H9 (cell line): ENCODE measurements at places on chromosomes 7 and 10. TPM values are rescaled to one million over a fixed set of nuclear protein-coding genes. Genes with fewer than 3 reads are reported as not detected.

The HYAL4 gene
- total RNA-seq = not detected in 2 replicates

The ADAMTS14 gene
- 1.6 and 1.9 TPM in 2 replicates for total RNA-seq

The ARL3 gene
- total RNA-seq = 16.5 and 16.9 TPM in 2 replicates

The FBXL13 gene
- total RNA-seq = 3.8 and 4.4 TPM in 2 replicates

The MNX1 gene
- 0.20 TPM in 1 of 2 replicates, not detected in the other for total RNA-seq

The SAP25 gene
- total RNA-seq = 4.2 and 5.1 TPM in 2 replicates

The CCL24 gene
- not detected in 2 replicates for total RNA-seq

GRCh38 chr10:121369616-121370015, 228.6 kb downstream of the FGFR2 start:
- no peak for DNase-seq
- no peak overlapping the region for H3K4me3 ChIP-seq
- H3K4me1 ChIP-seq = 0 out of 2 replicates have a peak, but pooled peaks cover 3% of the 10 kb centered on the region
- H3K36me3 ChIP-seq = no peaks in the 10 kb centered on the region
- no peak overlapping the region for H3K27ac ChIP-seq

GRCh38 chr7:105010504-105011130, 3.4 kb upstream of the KMT2E start:
- DNase-seq = no peak
- H3K36me3 ChIP-seq = peaks cover 35% of the 10 kb centered on the region
- no peaks in the 10 kb centered on the region; the same call in 1 of the 2 replicates for H3K4me1 ChIP-seq
- H3K27me3 ChIP-seq = no peaks in the 10 kb centered on the region

GRCh38 chr10:63142136-63142535, 9.0 kb downstream of the NRBF2 start:
- peaks cover 3% of the 10 kb centered on the region; the same call in 2 of the 3 replicates for H3K36me3 ChIP-seq
- H3K27me3 ChIP-seq = no peaks in the 10 kb centered on the region
- no peak overlapping the region for H3K27ac ChIP-seq

DNA sequence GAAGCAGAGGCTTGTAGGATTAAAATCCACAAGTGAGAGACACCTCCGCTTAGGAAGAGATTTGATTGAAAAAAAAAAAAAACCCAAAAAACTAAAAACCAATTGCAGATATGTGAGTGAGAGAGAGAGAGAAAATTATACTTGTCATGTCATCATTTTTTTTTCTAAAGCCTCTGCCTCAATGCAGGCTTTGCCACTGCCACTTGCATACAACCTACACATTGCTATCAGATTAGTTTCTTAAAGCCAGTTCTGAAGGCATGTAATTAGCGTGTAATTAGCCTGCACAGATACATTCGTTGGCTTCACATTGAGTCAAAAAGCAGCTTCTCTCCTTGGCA, 86.1 kb upstream of the MTPN start:
- DNase-seq = no peak
- H3K4me1 ChIP-seq = no peaks in the 10 kb centered on the region; the same call in 1 of the 2 replicates

DNA sequence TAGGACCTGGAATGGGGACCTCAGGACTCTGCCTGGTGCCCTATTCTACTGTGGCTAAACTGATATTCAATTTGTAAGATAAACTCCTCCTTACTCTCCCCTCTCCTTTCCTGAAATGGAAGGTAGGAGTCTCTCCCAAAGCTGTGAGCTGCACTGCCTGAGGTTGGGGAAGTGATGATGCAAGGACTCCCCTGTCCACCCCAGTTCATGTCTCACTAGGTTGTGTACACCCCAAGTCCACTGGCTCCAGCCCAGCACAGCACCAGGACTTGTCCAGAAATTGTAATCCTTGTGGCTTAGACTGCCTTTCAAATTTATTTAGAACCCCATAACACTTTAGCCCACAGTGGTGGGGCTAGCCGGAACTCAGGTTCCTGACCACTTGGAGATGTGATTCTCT, 247.2 kb upstream of the CTBP2 start:
- H3K36me3 ChIP-seq = 0 out of 2 replicates have a peak, but pooled peaks cover 2% of the 10 kb centered on the region
- no peaks in the 10 kb centered on the region for H3K27me3 ChIP-seq
- no peak overlapping the region for H3K4me3 ChIP-seq

DNA sequence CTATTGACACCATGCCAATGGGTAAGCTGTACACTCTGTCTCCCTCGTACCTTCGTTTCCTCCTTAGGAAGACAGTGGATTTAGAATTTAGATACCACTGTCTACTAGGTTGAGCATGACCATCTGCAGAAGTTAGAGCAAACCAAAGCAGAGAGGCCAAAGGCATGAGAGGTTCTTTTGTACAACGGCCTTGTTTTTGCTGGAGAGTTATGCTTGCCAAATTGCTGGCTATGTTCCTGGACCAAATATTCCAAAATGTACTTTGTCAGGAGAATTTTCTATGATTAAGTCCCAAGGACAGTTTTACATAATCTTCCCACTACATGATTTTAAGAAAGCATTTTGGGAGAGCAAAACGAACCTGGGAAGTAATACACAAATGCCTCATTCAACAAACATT, 47.9 kb upstream of the PLCE1 start:
- H3K4me1 ChIP-seq = no peaks in the 10 kb centered on the region
- no peak overlapping the region for H3K4me3 ChIP-seq
- no peak overlapping the region for H3K27ac ChIP-seq
- no peaks in the 10 kb centered on the region for H3K36me3 ChIP-seq

DNA sequence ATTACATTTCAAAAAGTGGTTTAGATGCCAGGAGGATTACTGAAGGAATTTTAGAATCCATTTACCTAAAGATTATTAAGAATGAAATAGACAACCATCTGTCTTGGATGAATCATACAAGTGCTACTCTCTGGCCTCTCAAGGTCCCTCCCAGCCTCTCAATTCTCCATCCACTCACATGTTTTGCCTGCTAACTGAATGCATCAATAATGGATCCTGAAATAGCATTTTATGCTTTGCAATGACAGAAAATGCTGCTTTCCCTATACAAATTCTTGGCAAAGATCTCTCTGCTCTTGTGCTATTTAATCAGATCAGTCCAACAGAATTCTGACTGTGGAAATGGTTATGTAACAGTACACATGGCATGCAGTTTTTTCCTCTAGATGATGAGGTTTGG, 68.1 kb downstream of the HBP1 start:
- no peak overlapping the region for H3K4me3 ChIP-seq
- no peak overlapping the region for H3K27ac ChIP-seq
- no peaks in the 10 kb centered on the region for H3K36me3 ChIP-seq
- no peaks in the 10 kb centered on the region for H3K27me3 ChIP-seq
- DNase-seq = no peak

DNA sequence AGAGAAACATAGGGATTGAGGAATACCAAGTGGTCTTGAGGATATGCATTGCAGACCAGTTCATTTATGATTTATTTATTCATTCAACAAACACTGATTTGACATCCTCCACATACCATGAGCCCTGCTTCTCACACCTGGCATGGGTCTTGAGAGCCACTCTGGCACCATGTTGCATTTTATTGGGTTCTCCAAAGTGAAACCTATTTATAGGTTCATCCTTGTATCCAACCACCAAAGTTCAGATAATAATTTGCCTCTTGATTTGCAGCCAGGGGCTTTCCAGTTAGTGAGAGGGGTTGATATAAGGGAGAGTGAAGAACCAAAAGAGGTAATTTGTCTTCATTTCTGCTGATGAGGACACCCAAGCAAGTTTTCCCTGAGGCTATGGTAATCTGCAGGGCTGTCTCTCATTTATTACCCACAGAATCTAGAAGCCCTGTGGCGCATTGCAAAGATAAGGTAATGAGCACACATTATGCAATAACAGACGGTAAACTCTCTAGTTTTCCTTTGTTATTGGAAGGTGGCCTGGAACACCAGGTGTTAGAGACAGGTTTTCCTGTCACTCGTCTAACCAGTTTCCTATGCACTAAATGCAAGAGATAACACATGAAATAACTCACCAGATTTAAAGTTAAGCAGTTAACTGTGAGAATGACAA, 28.8 kb upstream of the ICA1 start:
- peaks cover 4% of the 10 kb centered on the region; the same call in 1 of the 2 replicates for H3K4me1 ChIP-seq
- H3K4me3 ChIP-seq = no peak overlapping the region
- H3K27ac ChIP-seq = no peak overlapping the region
- no peaks in the 10 kb centered on the region for H3K36me3 ChIP-seq
- H3K27me3 ChIP-seq = no peaks in the 10 kb centered on the region

DNA sequence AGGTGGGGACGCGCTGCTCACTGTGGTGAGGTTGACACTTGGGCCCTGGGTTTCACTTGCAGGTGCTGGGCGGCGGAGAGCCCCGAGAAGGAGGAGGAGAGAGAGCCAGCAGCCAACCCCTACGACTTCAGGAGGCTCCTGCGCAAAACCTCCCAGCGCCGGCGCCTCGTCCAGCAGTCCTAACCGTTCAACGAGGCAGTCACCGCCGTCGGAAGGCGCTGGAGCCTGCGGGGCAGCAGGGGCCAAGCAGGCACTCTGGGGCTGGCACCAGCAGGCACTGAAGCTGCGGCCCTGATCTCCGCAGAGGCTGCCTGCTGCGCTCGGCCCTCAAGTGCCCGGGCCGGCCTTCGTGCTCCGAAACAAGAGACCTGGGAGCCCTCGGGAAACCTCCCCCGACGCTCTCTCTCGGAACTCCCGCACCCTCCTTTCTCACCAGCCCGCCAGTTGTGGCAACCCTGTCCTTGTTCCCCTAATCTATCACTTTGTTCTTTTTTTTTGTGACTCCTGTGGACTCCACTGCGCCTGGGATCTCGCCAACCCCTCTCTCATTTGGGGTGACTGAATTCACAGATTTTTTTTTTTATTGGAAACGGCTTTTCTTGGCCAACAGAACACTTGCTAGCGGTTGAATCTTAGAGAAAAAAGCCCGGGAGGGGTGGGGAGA, 4.7 kb upstream of the GAD2 start:
- no peaks in the 10 kb centered on the region; the same call in 1 of the 3 replicates for H3K36me3 ChIP-seq
- H3K27me3 ChIP-seq = peaks cover 51% of the 10 kb centered on the region
- H3K4me3 ChIP-seq = peak overlapping the region; percentile 22; the same call in 1 of the 2 replicates
- peaks cover 7% of the 10 kb centered on the region; the same call in 1 of the 2 replicates for H3K4me1 ChIP-seq
- DNase-seq = peak; percentile 65
- H3K27ac ChIP-seq = no peak overlapping the region

DNA sequence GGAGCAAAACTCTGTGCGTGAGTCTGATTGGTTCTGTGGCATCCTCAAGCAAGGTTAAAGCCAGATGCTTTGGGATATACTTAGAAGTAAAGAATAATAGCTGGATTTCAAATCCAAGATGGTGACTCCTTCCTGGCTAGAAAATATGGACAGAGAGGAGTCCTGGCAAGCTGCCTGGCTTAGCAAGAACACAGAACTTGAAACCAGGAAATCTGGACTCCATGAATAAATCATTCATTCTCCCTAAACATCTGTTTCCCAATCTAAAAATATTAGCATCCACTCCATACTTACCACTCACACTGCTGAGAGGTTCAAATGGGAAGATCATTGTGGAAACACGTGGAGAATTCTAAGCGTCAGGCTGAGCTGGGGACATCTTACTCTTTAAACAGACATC, 1074.1 kb upstream of the AUTS2 start:
- no peaks in the 10 kb centered on the region for H3K36me3 ChIP-seq
- no peaks in the 10 kb centered on the region for H3K27me3 ChIP-seq
- no peak overlapping the region for H3K27ac ChIP-seq
- DNase-seq = no peak
- H3K4me1 ChIP-seq = no peaks in the 10 kb centered on the region
- H3K4me3 ChIP-seq = no peak overlapping the region

- DNase-seq = no peak
- H3K27me3 ChIP-seq = no peaks in the 10 kb centered on the region
- H3K36me3 ChIP-seq = no peaks in the 10 kb centered on the region
- H3K4me1 ChIP-seq = no peaks in the 10 kb centered on the region; the same call in 1 of the 2 replicates
- H3K27ac ChIP-seq = no peak overlapping the region
- no peak overlapping the region for H3K4me3 ChIP-seq
Observed at GRCh38 chr7:112063974-112064373, 142.2 kb downstream of the DOCK4 start.

GRCh38 chr7:113366122-113366521, 247.8 kb upstream of the SMIM30 start:
- DNase-seq = no peak
- no peaks in the 10 kb centered on the region for H3K4me1 ChIP-seq
- no peak overlapping the region for H3K4me3 ChIP-seq
- H3K36me3 ChIP-seq = no peaks in the 10 kb centered on the region; the same call in 2 of the 3 replicates

DNA sequence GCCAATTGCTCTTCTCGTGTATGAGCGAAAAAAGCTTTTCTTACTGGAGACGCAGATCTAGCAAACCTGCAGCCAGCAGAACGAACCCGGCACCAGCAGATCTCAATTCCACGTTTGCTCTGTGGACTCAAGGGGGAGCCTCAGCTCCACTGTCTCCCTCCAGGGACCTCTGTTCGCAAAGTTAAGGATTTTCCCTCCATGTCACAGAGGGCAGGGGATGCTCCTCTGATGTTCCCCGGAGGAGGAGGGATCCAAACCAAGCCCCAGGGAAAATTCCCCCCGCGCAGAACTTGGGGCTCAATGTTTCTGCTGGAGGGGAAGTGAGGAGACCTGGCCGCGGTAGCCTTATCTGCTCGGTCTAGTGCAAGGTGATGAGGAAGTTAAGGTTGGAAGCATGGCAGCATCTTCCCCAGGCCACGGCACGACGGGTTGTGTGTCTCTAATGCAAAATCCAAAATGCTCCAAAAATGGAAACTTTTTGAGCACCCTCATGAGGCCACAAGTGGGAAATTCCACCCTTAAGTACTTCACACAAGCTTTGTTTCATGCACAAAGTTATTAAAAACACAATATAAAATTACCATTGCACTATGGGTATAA, 9.0 kb downstream of the IQCE start:
- DNase-seq = peak; percentile 62
- H3K4me1 ChIP-seq = no peaks in the 10 kb centered on the region
- H3K36me3 ChIP-seq = peaks cover 5% of the 10 kb centered on the region
- no peak overlapping the region for H3K27ac ChIP-seq
- H3K27me3 ChIP-seq = no peaks in the 10 kb centered on the region

DNA sequence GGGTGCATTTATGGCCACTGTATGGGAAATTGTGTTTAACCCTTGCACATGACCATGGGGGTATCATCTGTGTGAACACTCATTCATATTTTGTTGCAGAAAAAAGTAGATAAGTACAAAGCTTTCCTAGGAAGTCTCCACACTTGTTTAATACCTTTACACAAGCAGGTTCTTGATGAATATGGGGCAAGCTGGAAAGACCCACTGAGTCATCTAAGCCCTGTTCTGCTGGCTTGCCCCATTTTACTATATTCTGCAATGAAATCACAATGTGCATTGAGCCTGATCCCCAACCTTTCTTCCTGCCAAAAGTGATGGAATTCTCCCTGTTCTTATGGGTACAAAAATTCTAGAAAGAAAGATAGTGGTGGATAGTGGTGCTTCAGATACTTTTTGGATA, 99.8 kb downstream of the CCDC71L start:
- no peak overlapping the region for H3K27ac ChIP-seq
- no peak overlapping the region for H3K4me3 ChIP-seq
- no peaks in the 10 kb centered on the region for H3K36me3 ChIP-seq
- H3K27me3 ChIP-seq = no peaks in the 10 kb centered on the region

DNA sequence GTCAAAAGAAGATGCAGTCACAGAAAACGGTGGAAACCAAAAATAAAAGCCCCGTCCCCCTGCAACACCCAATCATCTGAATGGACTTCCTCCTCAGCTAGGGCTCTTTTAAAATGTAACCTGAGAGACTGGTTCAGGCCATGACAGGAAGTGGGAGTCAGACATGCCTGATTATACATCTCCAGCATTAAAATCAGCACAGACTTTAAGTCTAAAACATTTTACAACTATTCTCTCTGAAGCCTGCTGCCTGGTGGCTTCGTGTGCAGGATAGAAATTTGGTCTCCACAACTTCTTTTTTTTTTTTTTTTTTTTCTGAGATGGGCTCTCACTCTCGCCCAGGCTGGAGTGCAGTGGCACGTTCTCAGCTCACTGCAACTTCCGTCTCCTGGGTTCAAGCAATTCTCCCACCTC, 30.3 kb downstream of the HACD1 start:
- no peaks in the 10 kb centered on the region for H3K27me3 ChIP-seq
- no peaks in the 10 kb centered on the region for H3K4me1 ChIP-seq
- H3K4me3 ChIP-seq = no peak overlapping the region
- no peak for DNase-seq
- H3K36me3 ChIP-seq = peaks cover 3% of the 10 kb centered on the region; the same call in 1 of the 2 replicates

- DNase-seq = no peak
- no peak overlapping the region for H3K4me3 ChIP-seq
- H3K4me1 ChIP-seq = no peaks in the 10 kb centered on the region
- H3K27me3 ChIP-seq = no peaks in the 10 kb centered on the region
Observed at GRCh38 chr10:61330669-61331068, 122.5 kb downstream of the TMEM26 start.
